ENCODE measurements at places on chromosomes 12 and 14.

- DNase-seq: no peak
These were observed 7.0 kb upstream of the METTL17 start for GRCh38 chr14:20982646-20983369.

DNA sequence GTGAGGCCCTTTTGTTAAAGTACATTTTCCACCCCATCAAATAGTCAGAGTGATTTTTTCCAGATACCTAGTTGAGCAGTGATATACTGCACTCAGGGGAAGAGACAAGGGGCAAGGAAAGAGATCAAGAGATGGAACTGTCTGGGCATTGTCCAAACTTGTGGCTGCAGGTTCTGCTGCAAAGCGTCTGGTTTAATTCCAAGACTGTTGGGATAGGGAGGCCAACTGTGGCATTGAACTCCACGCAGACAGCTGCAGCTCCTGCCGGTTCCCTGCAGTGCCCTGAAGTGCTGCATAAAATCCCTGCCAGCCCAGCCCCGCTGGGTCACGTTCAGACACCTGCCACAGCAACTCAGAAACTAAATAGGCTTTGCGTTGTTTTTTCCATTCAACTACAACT lies 30.5 kb downstream of the RPH3A start:
- DNase-seq: no peak

DNA sequence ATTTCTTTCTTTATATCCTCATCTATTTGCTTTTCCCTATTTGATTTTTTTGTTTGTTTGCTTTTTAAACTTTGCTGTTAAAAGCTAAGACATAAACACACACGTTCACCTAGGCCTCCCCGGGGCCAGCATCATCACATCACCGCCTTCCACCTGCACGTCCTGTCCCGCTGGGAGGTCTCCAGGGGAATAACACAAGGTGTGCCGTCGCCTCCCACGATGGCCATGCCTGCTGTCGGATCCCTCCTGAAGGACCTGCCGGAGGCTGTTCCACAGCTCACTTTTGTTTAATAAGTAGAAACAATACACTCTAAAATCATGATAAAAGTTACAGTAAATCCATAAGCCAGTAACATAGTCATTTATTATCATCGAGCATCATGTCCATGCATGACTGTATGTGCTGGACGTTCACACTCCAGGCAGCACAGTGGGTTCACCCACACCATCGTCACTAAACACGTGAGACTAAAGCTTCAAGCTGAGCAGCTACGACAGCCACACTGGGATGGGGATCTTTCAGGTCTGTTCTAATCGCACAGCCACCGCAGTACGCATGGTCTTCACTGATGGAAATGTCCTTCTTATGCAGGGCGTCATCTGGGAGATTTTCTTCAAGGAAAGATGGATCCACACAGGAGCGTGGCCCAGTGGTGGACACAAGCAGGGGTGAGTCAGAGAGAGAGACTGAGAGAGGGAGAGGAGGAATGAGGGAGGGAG lies 3.6 kb downstream of the RIMBP2 start:
- DNase-seq: no peak

GRCh38 chr12:131434208-131435125 lies 276.4 kb upstream of the SFSWAP start:
- no peak for DNase-seq

DNA sequence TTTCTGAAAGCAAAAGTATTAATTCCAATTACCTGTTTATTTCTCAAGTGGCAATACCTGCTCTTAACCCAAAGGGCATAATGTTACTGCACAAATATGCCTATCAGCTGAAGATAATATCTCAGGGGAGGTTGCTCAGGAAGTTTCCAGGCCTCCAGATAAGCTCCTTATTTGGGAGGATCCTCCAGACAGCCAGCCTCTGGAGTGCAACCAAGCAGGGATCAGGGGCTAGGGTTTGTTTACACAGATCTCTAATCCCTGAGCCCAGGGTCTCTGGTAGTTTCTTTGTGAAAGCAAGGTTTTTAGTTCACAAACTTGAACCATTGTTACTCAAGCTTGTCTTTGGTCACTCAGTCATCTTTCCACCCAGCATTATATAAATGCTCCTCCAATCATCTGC lies 124.4 kb downstream of the SLC38A4 start:
- no peak for DNase-seq

GRCh38 chr12:1161197-1161596 lies 170.2 kb downstream of the ERC1 start:
- no peak for DNase-seq

GRCh38 chr12:104951759-104952509 lies 6.2 kb downstream of the SLC41A2 start:
- no peak for DNase-seq

DNA sequence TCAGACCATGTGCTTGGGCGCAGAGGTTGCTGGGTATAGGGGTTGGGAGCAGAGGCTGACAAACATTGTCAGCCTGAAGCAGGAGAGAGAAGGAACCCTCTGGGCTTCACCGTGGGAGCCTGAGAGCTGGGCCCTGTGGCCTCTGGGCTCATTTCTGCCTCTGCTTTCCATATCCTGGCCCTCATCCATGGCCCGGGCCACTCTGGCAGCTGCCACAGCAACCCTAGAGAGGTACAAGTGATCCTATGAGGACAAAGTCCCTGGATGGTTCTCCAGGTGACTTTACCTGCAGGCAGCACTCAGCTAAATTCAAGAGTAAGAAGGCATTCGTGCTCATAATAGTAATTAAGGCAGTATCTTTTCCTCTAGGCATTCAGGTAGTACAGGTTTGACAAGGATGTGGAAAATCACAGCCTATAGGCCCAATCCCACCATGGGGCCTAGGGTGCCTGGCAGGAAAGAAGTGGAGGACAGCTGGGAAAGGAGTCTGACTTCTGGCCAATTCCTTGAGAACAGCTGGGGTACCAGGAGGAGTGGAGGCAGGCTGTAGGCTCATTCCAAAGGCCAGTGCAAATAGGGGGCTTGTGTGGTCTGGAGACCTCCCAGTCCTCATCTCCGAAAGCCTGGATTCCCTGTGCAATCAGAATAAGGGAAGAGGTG lies 3.6 kb upstream of the TTC7B start:
- no peak for DNase-seq

DNA sequence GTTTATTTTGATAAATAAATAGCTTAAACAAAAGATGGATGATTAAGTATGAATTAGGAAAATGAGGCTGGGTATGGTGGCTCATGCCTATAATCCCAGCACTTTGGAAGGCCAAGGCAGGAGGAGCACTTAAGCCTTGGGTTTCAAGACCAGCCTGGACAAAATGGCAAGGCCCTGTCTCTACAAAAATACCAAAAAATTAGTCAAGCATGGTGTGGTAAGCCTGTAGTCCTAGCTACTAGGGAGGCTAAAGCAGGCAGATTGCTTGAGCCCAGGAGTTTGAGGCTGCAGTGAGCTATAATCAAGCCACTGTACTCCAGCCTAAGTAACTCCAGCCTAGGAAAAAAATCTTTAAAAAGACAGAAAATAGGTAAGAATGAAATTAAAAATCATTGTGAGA lies 96.0 kb downstream of the BCL2L14 start:
- no peak for DNase-seq

DNA sequence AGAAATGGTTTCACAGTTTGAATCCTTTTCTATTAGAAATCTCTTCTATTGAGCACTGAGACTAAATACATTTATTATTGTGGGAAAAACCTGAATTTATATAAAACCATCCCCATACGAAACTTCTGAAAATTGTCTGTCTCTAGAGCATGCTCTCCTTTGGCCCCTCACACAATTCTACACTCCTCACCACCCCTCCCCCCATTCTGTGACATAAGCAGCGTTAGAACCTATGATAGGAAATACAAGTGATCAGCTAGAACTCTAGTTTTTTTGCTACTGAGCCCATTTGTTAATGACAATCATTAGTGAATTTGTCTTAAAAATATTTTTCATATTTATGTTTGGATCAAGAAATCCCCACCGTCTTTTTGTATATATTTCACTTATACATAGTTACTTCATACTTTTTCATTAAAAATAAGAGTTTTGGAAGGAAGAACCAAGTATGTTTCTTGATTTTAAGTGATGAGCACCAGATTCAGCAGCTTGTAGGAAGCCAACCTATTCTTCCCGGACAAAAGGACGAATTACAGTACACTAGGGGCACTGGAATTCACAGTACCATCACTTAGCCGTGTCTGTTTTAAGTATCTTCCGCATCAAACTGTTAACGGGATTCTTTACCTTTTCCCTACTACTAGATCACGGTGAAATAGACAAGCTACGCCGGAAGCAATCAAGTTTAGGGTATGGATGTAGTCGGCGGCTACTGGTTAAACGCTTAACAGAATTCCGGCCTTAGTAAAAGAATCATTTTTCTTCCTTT lies 724 bp downstream of the GTSF1 start:
- DNase-seq: no peak

DNA sequence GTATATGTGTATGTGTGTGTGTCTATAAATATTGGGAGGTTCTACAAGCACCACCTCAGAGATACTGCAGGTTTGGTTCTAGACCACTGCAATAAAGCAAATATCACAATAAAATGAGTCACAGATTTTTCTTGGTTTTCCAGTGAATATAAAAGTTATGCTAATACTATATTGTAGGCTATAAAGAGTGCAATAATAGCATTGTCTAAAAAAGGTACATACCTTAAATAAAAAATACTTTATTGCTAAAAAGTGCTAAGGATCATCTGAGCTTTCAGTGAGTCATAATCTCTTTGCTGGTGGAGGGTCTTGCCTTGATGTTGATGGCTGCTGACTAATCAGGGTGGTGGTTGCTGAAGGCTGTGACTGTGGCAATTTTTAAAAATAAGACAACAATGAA lies 111.1 kb downstream of the VEZT start:
- no peak for DNase-seq

- DNase-seq: no peak
These were observed 13.8 kb upstream of the DDX47 start for GRCh38 chr12:12799163-12799920.

DNA sequence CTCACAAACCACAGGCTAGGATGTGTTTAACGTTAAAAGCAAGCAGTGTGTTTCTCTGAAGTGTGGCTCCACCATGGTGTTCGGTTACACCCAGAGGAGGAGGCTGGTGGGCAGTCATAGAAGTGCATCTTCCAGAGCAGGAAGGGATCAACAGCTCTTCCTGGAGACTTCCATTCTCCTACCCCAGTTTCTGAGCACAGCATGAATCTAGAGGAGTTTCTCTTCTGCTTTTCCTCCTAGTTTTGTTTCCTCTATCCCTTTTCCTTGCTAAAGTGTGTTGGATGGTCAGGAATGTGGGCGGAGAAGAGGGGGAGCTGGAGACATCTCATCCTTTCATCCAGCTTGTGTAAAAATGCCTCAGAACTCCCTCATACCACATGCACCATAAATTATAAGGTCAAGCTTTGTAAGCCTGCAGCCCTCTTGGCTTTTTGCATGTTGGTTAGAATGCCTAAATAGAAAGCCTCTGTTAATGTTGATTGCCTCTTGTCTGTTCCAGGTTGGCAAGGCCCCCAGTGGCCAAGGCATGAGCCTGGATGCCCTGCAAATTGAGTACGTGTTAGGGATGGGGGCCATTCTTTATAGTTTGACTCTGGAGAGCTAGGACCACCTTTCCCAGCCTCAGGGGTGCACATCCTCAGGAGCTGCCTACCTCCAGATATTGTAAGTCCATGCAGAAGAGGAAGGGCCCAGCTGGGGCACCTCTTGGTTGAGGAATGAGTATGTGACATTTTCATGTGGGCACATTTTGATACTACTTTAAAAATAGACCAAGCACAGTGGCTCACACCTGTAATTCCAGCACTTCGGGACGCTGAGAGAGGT lies 4.0 kb upstream of the CKAP4 start:
- no peak for DNase-seq

DNA sequence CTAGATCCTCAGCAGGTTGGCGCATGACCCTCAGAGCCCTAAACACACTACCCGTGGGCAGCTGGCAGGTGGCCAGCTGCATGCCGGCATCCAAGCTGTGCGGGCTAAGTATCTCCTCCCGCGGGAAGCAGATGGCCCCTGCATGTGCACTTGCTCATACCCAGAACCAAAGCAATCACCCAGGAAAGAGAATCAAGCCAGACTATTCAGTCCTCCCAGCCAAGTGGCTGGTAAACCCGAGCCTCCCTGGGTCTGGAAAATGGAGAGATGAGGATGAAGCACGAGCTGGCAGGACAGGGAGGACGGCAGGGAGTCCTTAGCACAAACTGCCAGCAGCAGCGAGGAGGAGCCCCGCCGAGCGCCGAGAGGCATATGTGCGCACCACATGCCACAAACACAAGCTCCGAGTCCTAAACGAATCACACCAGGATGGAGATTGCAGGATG lies 139.7 kb downstream of the RIMBP2 start:
- DNase-seq: no peak

GRCh38 chr14:76773188-76773885 lies 12.1 kb downstream of the VASH1 start:
- no peak for DNase-seq

GRCh38 chr14:24806061-24806678 lies 172.2 kb upstream of the GZMB start:
- DNase-seq: no peak

DNA sequence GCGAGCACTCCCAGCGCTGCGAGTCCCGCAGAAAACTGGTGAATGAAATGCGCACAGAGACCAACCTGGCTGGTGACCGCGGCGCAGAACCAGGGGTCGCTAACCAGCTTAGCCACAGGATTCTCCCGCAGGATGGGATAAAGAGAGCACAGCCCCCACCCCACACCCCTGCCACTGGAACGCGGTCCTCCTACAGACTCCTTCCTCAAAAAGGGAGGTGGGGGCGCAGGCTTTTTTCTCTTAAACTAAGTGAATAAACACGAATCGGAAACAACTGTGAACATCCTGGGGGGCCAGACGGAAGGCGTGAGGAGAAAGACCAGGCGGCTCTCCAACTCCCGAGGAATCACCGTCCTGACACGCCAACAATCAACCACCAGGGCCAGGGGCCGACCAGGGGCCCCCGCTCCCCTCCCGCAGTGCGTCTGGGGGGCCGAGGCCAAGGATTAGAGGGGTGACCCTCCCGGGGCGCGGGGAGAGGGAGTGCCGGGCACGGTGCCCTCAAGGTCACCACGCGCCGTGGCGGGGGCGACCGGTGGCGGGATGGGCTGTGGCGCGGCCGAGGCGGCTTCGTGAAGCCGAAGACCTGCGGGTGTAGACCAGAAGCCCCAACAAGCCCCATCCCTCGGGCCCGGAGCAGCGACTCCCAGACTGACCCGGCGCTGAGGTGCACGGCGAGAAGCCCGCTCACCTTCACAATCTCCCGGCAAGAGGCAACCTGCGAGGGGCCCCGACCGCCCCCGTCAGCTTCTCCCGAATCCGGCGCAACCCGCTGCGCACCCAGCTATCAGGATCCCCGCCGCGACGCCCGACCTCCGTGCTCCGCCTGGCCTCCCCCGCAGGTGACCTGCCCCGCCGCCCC lies 704 bp downstream of the ATP2B1 start:
- DNase-seq: no peak

- DNase-seq: no peak
These were observed 34.6 kb downstream of the FMNL3 start for GRCh38 chr12:49672301-49673217.

All from stimulated activated CD4-positive, alpha-beta T cell treated with anti-CD3 and anti-CD28 coated beads, TNF-alpha, amount 100 ng/mL, for 1 hour (primary cell).